IPS DF 19.7 (cell line): ENCODE measurements at places on chromosomes 11 and 22.

- no peak for DNase-seq
These were observed 22.3 kb downstream of the CSF2RB start for GRCh38 chr22:36935694-36936093.

GRCh38 chr11:84292006-84292405, 1005.8 kb upstream of the CCDC90B start:
- DNase-seq, result no peak

DNA sequence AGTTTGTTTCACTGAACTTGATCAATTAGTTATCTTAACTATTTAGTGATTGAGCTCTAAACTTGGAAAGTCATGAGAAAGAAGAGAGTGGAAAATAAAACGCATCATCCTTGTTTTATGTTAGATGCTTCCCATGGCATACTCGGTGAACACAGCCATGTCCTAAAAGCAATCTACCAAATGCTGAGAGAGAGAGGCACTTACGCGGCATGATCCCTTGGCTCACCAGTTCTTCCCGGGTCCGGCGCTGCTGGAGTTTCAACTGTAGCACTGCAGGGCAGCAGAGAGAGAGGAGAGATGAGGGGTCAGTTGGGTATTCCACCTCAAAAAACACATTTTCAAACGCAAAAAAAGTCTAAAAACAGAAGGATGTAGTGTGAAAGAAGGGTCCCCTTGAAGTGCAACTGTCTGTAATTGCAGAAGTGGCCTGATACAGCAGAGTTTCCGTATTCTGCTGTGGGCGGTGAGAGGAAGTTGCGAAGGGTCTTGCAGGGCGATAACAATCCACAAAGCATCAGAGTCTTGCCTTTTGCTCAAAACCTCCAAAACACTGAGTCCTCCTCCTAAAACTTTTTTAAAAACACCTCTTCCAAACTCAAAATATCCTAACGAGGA, 92.7 kb downstream of the SGSM3 start:
- no peak for DNase-seq

DNA sequence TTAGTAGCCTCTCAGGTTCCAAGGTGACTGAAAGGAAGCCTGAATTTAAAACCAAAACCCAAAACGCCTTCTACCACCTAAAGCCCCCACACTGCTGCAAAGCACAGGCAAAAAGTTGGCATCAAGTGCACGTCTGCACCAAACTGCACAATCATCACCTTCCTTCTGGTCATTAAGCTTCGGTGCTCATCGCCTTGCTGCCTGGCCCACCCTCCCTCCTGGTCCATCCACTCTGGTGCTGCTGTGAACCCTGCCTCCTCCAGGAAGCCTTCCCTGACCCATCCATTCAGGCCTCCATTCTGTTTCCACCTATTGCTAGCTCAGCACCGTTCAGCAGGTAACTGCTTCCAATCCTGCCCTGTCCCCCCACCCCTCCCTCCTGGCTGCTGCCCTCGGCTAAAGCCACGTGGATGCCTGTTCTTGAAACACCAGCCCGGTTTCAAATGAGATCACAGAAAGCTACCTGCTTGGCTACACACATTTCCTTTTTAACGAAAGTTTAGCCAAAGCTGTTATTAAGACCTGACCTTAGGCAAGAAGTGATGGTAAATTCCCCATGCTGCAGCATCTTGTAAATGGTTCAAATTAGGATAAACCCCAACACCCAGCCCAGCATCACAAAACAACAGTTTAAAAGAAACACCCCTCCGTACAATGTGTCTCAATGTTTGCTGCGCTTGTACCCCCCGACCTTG, 53.8 kb upstream of the CD5 start:
- no peak for DNase-seq

DNA sequence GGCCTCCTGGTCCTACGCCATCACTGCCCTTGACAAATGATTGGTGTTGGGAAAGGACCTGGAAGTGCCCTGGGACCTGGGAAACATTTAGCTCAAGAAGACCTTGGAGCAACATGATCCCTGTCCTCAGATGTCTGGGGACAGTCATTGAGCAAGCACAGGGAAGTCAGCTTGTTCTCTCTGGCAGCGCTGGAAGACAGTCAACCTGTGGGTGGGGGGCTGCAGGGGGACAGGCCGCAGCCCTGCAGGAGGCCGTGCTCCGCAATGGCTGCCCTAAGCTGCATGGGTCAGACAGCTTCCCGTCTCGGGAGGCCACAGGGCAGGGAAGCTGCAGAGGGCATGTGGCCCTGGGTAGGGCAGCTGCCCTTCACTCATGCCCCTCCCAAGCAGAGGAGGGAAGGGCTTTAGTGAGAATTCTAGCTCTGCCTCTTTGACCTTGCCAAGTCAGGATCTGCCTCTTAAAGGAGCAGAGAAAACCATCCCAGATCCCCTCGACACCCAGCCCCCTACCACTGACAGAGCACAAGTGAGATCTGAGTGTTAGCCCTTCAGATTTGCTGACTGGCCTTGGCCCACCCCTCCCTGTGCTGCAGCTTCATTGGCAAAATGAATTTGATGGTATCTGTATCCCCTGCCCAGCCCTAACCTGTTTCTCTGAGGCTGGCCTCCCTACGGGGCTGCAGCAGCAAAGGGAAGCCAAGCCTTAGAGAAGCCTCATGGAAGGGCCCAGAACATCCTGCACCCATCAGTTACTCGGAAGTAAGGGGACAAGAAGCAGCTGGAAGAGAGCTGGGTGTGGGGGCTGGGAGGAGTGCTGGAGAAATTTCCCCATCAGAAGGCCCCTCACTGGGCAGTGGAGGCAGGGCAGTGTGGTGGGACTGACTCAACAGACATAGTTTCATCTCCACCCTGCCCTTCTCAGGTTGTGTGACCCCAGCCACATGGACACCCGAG, 6.2 kb upstream of the SREBF2 start:
- DNase-seq, result no peak

DNA sequence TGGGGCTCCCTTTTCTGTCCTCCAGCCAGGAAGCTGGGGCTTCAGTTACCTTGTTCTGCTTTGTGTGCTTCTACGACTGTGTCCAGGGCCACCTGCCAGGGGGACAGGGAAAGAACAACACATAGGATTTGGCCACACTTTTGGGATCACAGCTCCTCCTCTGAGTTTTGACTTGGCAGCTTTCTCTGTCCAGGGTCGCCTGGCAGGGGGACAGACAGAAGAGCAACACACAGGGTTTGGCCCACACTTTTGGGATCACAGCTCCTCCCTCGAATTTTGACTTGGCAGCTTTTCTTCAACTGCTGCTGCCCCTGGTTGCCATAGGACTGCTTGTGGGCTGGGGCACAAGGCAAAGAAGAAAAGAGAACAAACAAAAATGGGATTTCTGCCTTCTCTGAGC, 19.1 kb downstream of the INCENP start:
- no peak for DNase-seq

- DNase-seq, result no peak
These were observed 102.1 kb downstream of the RPS6KA4 start for GRCh38 chr11:64461081-64461480.

- no peak for DNase-seq
These were observed 3.1 kb upstream of the IL17REL start for GRCh38 chr22:50015451-50016307.

GRCh38 chr11:44305470-44306051, 4.4 kb downstream of the ALX4 start:
- DNase-seq, result no peak

- no peak for DNase-seq
These were observed 245.5 kb downstream of the BRD1 start for GRCh38 chr22:49582181-49582580.

- no peak for DNase-seq
These were observed 107.3 kb upstream of the HSD17B12 start for GRCh38 chr11:43573233-43573632.

GRCh38 chr22:36334821-36335603, 52.8 kb downstream of the MYH9 start:
- DNase-seq, result no peak
